ENCODE measurements at places on chromosomes 6 and 20.

- no peak for DNase-seq
Observed at GRCh38 chr6:105401247-105402089, 1.4 kb downstream of the PREP start.

GRCh38 chr6:167933290-167933689 is 64.2 kb upstream of the KIF25 start:
- DNase-seq = no peak

GRCh38 chr6:127716465-127716864 is 139.5 kb downstream of the C6orf58 start:
- no peak for DNase-seq

GRCh38 chr6:110703010-110703905 is 112.0 kb downstream of the CDK19 start:
- DNase-seq = no peak

DNA sequence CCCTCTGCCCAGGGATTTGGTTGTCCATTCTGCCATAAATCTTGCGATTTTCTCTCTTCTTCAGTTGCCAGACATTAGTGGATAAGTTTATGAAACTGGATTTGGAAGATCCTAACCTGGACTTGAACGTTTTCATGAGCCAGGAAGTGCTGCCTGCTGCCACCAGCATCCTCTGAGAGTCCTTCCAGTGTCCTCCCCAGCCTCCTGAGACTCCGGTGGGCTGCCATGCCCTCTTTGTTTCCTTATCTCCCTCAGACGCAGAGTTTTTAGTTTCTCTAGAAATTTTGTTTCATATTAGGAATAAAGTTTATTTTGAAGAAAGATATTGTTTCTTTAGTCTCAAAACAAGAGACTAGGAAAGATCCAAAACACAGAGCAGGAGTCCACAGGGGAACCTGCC is at the start of gene SAPCD1:
Gene SAPCD1, plus strand, starts transcription at position 301 of the 400 bp plus-strand sequence. CDS start 399 bp downstream, outside the sequence.
- no peak for DNase-seq

- no peak for DNase-seq
Observed at GRCh38 chr6:88750936-88751335, 212.5 kb downstream of the RNGTT start.

DNA sequence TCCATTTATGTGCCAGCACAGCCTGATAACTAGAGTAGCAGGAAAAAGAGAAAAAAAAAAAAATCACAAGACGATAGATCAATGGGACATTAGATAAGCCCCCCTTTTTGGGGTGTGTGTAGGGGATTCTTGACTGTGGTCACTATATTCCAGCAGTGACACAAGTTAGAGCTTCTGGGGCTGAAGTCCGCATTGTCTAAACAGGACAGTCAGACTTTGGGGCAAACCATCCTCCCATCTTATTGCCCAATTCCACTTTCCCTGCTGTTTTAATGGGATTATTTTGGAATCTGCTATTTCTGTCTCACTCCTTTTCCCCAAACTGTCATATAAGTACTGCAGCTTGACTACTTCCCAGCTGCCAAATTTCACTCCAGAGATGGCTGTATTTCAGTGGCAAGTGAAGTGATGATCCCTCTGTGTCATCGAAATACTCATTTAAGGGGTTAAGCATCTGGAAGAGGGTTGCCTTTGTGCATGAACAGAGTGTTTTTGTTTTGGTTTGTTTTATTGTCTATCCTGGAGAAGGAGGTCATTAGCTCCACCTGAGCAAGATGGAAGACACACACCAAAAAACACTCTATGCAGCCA is 182.5 kb downstream of the ATXN1 start:
- DNase-seq = no peak

DNA sequence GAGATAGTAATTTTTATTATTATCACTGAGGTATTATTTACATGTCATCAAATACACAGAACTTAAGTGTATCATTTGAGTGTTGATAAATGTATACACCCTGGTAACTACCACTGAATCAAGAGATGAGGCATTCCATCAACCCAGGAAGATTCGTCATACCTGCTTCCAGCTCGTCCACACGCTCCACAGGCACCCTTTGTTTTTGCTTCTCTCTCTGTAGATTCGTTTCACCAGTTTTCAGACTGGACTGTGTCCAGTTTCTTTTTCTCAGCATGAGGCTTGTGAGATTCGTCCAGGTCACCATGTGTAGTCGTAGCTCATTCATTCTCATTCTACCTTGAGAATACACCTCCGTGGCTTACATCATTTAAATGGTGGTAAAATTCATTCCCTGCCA is 64.5 kb downstream of the BFSP1 start:
- DNase-seq = no peak

GRCh38 chr6:80586242-80586641 is 479.8 kb downstream of the BCKDHB start:
- no peak for DNase-seq

GRCh38 chr20:60057123-60057865 is 99.1 kb downstream of the CDH26 start:
- DNase-seq = peak; percentile 73

- DNase-seq = no peak
Observed at GRCh38 chr6:3523271-3523670, 66.4 kb upstream of the SLC22A23 start.

- DNase-seq = no peak
Observed at GRCh38 chr6:77463308-77463860, at the start of gene HTR1B. Gene HTR1B, minus strand, starts transcription at chr6:77463491. Its CDS starts 88 bp downstream, at chr6:77463403.

GRCh38 chr6:7107578-7108195 is at the start of gene RREB1:
Gene RREB1, plus strand, starts transcription at chr6:7107961. Its CDS starts 73,951 bp downstream, at chr6:7181912.
- peak; percentile 63 for DNase-seq

DNA sequence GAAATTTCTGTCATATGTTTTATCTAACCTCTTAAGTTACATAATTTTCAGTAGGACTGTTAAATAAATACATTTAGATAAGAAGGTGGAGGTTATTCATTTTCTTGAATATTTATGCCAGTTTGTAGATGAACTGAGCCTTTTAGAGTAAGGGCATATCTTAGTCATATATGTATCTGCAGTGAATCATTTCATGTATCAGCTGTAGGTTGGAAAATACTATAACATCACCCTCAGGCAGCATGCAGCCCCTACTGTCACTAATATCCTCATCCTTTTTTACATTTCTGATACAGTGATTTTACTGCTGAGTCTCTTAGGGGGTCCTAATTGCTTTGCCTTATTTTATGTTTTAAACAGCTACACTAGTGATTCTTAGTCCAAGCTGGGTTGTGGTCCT is 19.5 kb upstream of the SUMO4 start:
- DNase-seq = no peak

- no peak for DNase-seq
Observed at GRCh38 chr6:39156801-39157200, 41.8 kb upstream of the SAYSD1 start.

- DNase-seq = no peak
Observed at GRCh38 chr20:61613917-61614705, 362.1 kb downstream of the CDH4 start.

- DNase-seq = no peak
Observed at GRCh38 chr6:133165235-133165634, 75.9 kb upstream of the EYA4 start.

GRCh38 chr20:8163543-8163942 is 31.5 kb downstream of the PLCB1 start:
- DNase-seq = no peak

GRCh38 chr20:10984294-10984693 is 310.5 kb upstream of the JAG1 start:
- no peak for DNase-seq

DNA sequence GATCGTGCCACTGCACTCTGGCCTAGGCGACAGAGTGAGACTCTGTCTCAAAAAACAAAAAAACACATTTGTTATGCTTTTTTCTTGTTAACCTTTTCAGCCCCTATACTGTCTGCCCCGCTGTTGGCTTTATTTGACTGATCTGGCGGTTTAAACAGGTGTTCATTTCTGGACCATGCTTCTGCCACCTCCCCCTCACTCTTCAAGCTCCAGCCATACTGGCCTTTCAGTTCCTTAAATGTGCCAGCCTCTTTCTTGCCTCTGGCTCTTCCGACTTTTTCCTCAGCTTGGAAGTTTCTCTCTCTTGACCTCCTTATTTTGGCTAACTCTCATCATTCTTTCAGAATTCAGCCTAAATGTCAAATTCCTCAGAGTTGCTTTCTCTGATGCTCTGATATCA is 35.2 kb upstream of the TXLNB start:
- no peak for DNase-seq

- DNase-seq = no peak
Observed at GRCh38 chr6:157832250-157832967, 9.4 kb downstream of the SNX9 start.

- DNase-seq = no peak
Observed at GRCh38 chr6:5188646-5189045, 72.1 kb downstream of the LYRM4 start.

GRCh38 chr20:9597547-9597946 is 83.2 kb downstream of the LAMP5 start:
- no peak for DNase-seq

DNA sequence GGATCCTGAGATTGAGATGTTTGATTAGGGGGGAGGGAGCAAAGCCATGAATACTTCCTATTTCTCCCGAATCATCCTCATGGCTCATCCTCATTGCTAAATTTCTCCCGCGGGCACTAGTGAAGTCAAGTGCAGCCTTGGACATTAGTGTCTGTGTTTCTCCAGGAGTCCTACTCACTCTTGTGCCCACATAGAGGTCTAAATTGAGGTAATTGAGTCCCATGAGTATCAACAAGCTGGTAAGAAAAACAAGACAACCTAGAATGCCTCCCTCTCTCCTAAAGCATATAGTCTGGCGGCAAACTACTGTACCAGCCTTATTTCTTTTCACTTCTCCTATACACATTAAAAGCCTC is 420 bp downstream of the CENPQ start:
- no peak for DNase-seq

- DNase-seq = peak; percentile 85
Observed at GRCh38 chr20:51022803-51023616, at the start of gene KCNG1. Gene KCNG1, minus strand, starts transcription at chr20:51023107. Its CDS starts 12,769 bp downstream, at chr20:51010338.

DNA sequence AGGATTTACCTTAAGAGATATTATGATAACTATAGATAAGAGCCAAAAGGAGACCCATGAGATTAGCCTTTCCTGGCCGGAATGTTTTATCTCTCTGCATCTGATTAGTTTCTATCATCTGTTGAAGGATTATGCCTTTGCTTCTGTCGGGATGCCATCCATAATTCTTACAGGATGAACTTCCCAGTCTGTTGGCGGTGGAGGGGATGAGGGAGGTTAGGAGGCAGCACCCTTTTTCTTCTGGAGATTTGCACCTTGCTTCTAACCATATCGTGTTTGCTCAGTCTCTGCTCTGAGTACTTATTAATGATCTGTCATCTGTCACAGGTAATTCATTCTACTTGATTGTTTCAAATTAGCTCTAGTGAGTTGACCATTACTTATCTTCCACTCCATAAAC is 292.1 kb downstream of the KHDC1L start:
- DNase-seq = no peak

- DNase-seq = no peak
Observed at GRCh38 chr20:1163105-1163504, 21.7 kb downstream of the TMEM74B start.

DNA sequence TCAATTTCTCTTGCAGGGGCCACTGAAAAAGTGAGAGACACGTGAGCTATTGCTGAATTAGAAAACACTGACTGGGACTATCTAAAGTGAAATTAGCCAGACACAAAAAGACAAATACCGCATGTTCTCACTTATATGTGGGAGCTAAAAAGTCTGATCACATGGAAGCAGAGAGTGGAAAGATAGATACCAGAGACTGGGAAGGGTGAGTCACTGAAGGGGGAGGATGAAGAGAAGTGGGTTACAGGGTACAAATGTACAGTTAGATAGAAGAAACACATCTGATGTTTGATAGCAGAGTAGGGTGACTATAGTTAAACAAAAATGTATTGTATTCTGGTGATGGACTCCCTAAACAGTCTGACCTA is 13.4 kb downstream of the CST3 start:
- DNase-seq = no peak

DNA sequence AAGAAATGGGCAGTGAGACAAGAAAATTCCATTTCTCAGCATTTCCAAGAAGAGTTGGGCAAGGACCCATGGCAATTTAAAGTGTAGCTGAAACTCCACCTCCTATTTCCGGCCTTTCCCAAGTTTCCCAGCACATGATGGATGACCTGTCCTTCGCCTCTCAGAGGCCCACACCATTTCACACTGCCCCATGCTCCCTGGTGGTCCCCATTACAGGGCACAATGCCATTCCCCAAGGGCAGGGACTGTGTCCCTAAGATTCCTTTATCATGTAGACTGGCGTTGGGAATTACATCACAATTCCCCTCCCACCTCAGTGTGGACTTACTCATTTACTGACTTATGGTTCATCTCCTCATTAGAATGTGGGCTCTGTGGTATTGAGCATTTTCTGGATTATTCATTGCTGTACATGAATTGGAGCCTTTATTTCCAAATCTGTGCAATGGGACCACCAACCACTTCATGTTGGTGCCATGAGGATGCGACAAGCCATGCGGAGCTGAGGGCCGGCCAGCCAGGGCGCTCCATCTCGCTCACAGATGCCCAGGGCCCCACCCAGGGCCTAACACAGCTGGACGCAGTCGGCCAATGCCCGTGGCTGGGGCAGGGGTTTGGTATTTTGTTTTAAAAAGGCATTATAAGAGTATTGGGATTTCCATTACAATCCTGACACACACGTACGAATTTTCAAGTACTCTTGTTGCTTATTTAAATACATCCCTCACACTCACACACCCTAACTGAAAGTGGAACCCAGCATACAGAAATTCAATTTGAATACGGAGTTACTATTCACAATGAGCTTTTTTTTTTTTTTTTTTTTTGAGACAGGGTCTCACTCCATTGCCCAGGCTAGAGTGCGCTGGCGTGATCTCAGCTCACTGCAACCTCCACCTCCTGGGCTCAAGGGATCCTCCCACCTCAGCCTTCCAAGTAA is 5.4 kb downstream of the ACSS1 start:
- DNase-seq = no peak

- DNase-seq = no peak
Observed at GRCh38 chr20:57130160-57130772, 136.2 kb downstream of the BMP7 start.

GRCh38 chr20:46558511-46558959 is 8.1 kb upstream of the OCSTAMP start:
- no peak for DNase-seq

DNA sequence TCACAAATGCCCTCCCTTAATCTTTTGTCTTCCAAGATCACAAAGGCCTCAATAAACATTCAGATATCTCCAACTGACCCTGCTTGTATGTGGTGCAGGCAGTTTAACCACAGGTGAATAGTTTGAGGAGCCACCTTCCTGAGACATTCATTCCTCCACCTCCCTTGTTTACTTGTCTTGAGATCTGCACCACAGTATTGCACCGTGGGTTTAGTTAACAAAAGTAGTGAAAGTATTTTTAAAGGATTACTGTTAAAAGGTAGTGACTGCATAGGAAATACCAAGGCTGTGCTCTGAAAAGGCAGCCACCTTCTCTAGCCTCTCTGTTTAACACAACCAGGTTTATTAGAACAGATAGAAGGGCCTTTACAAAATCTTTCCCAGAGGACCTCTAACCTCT is 46.5 kb downstream of the SESN1 start:
- no peak for DNase-seq

GRCh38 chr20:52242237-52243230 is 51.0 kb upstream of the ZFP64 start:
- no peak for DNase-seq

Data from left kidney (tissue), 8 donors.